T-helper 9 cell (primary cell): ENCODE measurements at places on chromosomes 2 and 18.

DNA sequence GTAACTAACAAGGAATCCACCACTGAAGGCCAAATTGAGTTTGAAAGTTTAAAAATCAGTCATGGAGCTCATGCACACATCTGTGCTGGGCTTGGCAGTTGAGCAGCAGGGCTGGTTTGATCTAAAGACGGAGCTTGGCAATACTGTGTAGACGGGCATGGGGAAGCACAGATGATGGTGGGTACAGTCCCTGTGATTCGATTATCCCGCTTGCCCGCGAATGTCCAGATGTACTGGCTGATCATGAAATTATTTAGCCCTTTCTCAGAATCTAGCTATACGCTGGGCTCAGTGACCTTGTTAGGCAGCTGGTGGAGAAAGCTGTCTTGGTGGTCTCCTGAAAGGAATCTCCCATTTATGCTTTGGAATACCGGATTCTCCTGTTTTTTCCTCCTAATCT, 74.8 kb upstream of the SOX11 start:
- DNase-seq = no peak

DNA sequence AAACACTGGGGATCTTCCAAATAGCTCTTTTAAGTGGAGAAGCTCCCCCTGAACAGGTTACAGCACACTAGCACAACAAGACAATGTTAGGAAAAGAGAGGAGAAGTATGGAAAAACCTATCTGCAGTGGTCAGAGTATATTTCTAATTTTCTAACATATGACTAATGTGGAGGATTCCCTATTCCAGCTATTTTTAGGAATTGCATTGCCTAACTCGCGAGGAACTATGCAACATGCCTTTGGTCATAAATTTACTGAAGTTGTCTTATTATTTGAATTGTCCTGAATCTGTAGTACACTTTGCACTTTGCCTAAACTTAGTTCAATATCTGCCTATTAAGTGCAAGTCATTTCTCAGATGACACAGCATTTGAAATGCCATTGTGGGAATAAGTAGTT, 381.4 kb downstream of the CCDC85A start:
- DNase-seq = no peak

GRCh38 chr2:3051266-3051665, 326.4 kb downstream of the EIPR1 start:
- DNase-seq = no peak

GRCh38 chr2:221060376-221060775, 511.7 kb downstream of the EPHA4 start:
- no peak for DNase-seq

GRCh38 chr2:123051136-123051535, 974.0 kb upstream of the CNTNAP5 start:
- DNase-seq = no peak

GRCh38 chr18:36501100-36501499, 203.6 kb downstream of the FHOD3 start:
- DNase-seq = no peak

DNA sequence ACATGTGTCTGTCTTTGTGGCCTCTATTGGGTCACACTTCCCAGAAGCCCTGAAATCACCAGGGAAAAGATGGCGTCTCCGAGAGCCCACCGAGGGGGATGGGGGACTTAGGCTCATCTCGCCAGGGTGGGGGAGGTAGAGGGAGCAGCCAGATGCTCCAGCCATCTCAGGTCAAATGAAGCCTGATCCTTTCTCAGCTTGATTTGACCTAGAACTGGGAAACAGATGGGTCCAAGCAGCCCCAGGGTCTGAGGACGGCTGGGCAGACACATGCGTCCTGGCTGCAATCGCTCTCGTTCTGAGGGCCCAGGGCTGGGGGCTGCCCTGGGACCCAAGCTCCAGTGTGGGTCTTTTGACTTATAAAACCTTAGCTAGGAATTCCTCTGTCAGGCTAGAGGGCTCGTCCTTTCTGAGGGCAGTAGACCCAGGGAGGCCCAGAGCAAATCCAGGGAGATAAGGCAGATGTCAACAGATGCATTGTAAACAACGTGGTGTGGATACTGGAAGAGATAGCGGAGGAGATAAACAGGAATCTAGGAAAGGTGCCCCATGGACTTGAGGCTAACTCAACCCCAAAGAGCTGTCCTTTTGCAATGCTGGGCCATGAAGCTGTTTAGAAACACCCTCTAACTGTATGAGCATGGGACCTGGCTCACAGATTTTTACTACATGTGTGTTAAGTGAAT, 127.7 kb downstream of the MYCN start:
- DNase-seq = no peak

- no peak for DNase-seq
These were observed 258.0 kb downstream of the GLI2 start for GRCh38 chr2:120993661-120994060.

- DNase-seq = no peak
These were observed 549.9 kb downstream of the CBLN2 start for GRCh38 chr18:71994273-71994672.

- no peak for DNase-seq
These were observed 18.0 kb downstream of the MARCHF4 start for GRCh38 chr2:216354306-216354705.
